ENCODE measurements at places on chromosomes 4 and X. TPM values are rescaled to one million over a fixed set of nuclear protein-coding genes. Genes with fewer than 3 reads are reported as not detected.

DNA sequence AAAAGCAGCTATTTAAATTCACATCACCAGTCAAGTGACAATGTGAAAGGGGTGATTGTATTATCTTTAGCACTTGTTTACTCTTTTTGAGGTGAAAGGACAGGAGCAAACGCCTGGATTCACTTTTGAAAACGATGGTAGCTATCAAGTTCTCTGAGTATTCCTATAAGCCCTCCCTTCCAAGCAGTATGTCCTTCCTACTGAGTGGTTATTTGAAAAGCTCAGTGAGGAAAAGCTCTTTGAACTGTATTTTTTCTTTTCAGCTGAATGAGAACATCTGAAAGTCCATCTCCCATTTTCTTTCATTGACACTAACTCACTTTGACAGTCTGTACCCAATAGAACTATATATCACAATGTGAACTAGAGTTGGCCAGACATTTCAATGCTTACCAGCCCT is 9.1 kb upstream of the CTSO start:
- H3K4me1 ChIP-seq = no peaks in the 10 kb centered on the region
- no peak overlapping the region for H3K4me3 ChIP-seq
- H3K36me3 ChIP-seq = no peaks in the 10 kb centered on the region

DNA sequence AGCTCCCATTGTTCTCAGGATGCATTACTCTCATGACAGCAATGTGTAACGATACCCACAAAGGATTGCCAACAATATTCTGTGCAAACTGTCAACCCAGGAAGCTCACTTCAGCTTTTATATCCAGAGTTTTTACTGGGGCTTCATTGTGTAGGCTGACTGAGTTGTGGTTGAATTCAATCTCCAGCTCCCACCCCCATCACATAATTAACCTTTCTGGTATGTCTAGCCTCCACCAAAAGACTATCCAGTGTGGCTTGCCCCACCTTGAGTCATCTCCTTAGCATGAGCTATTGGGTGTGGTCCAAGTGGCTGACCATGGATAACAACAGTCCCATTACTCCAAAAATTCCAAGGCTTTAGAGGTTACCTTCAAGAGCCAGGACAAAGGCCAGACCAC is 17.7 kb upstream of the TAB3 start:
- H3K4me1 ChIP-seq = no peaks in the 10 kb centered on the region
- no peak for DNase-seq
- no peaks in the 10 kb centered on the region for H3K27me3 ChIP-seq
- H3K36me3 ChIP-seq = no peaks in the 10 kb centered on the region
- no peak overlapping the region for H3K27ac ChIP-seq

DNA sequence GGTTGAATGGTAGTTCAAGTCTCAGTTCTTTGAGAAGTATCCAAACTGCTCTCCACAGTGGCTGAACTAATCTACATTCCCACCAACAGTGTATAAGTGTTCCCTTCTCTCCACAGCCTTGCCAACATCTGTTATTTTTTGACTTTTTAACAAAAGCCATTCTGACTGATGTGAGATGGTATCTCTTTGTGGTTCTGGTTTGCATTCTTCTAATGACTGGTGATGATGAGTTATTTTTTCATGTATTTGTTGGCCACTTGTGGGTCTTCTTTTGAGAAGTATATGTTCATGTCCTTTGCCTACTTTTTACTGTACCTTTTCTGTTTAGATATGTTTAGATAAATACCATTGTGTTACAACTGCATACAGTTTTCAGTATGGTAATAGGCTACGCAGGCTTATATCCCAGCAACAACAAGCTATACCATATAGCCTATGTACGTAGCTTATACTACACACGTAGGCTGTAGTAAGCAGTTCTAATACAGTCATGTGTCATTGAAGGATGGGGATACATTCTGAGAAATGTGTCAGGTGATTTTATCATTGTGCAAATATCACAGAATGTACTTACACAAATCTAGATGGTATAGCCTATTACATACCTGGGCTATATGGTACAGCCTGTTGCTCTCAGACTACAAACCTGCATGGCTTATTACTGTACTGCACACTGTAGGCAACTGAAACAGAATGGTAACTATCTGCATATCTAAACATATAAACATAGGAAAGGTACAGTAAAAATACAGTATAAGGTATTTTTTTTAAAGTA is 28.1 kb downstream of the KLHL8 start:
- no peak overlapping the region for H3K27ac ChIP-seq
- no peak overlapping the region for H3K4me3 ChIP-seq
- no peaks in the 10 kb centered on the region for H3K36me3 ChIP-seq
- H3K4me1 ChIP-seq = peaks cover 11% of the 10 kb centered on the region
- DNase-seq = no peak

- H3K4me3 ChIP-seq = no peak overlapping the region
- no peak overlapping the region for H3K27ac ChIP-seq
- H3K27me3 ChIP-seq = no peaks in the 10 kb centered on the region
- H3K36me3 ChIP-seq = no peaks in the 10 kb centered on the region
These were observed 146.6 kb downstream of the PPA2 start for GRCh38 chr4:105327222-105327621.

- no peaks in the 10 kb centered on the region for H3K36me3 ChIP-seq
- no peaks in the 10 kb centered on the region for H3K27me3 ChIP-seq
- no peak for DNase-seq
These were observed 8.8 kb downstream of the TMEM150C start for GRCh38 chr4:82553020-82553419.

Gene GAGE2A
- total RNA-seq = not detected

- no peak overlapping the region for H3K4me3 ChIP-seq
- no peak for DNase-seq
- H3K36me3 ChIP-seq = no peaks in the 10 kb centered on the region
- no peaks in the 10 kb centered on the region for H3K27me3 ChIP-seq
These were observed 94.2 kb upstream of the CENPE start for GRCh38 chr4:103292373-103292772.

Gene DUSP9
- total RNA-seq = not detected

DNA sequence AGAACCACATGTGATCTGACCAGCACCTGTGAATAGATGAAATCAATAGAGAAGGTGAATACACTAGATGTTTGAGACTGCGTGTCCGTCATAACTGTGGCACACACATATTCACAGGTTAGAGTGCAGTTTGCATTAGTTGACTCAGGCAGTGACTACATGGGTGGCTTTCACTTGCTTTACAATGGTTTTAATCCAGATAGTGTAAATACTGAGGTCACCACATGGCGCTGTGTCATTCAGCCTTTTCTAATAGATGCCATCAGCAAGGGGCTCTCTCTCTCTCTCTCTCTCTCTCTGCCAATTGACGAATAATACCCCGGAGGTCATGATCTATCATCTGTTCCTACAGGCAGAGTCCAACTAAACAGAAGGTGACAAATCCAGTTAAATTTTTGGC is 30.7 kb upstream of the FGF13 start:
- no peaks in the 10 kb centered on the region for H3K4me1 ChIP-seq
- H3K27me3 ChIP-seq = no peaks in the 10 kb centered on the region
- no peak overlapping the region for H3K27ac ChIP-seq
- H3K36me3 ChIP-seq = no peaks in the 10 kb centered on the region
- DNase-seq = no peak

Gene BMP2K
- total RNA-seq = 15.8 TPM

Gene DUSP21
- not detected for total RNA-seq

Gene ADGRG2
- total RNA-seq = 1.0 TPM

DNA sequence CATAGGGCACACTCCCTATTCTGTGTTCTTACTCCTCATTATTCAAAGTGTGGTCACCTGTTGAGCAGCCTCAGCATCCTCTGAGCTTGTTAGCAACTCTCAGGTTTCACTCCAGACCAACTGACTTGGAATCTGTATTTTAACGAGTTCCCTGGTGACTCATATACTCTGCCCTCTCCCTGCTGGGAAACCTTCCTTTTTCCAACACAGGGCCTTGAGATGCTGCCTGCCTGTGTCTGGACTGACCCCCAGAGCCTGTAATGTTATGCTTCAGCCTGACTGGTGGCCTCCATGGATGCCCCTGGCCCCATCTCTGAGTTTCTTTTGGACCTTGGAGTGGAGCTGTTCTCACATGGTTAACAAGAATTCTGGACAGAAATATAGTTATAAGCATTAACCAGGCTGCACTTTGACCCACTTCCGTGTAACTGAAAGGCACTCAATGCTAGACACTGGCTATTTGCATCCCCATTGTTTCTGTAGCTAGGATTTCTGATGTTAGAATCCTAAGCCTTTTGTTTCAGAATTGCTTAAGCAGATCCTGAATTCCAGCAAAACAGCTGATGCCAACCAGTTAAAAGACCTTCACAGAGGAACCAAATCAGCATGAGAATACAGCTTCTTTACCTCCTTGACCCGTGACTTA is 262.6 kb downstream of the STIM2 start:
- H3K36me3 ChIP-seq = no peaks in the 10 kb centered on the region
- H3K27me3 ChIP-seq = no peaks in the 10 kb centered on the region
- DNase-seq = no peak

DNA sequence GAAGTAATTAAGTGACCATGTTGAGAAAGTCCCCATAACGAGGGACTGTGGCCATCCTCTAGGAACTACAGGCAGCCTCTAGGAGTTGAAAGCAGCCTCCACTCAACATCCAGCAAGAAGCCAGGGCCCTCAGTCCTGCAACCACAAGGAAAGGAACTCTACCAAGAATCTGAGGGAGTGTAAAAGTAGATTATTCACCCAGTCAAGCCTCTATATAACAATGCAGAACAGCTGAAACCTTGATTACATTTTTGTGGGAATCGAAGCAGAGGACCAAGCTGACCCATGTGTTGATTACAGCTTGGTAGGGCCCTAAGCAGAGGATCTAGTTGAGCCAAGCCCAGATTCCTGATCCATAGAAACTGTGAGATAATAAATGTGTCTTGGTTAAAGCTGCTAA is 17.1 kb downstream of the RPS6KA6 start:
- H3K27ac ChIP-seq = no peak overlapping the region
- no peaks in the 10 kb centered on the region for H3K36me3 ChIP-seq
- H3K4me3 ChIP-seq = no peak overlapping the region
- no peak for DNase-seq
- H3K4me1 ChIP-seq = no peaks in the 10 kb centered on the region

DNA sequence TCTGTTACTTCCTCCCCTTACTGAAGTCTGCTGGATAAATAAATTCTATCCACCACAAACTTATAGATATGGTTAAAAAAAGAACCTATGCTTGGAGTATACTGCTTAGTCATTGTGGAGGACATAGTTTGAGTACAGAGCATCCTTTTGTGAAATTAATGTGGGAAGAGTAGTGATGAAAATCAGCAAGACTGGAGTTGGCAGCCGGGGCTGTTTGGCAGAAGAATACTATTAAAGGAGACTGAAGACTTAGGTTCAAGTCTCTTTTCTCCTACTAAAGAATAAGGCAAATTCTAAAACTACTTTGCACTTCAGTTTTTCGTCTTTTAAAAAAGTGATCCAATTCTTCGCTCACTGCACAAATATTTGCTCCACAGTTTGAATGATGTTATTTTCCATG is 326.6 kb upstream of the ATOH1 start:
- no peaks in the 10 kb centered on the region for H3K4me1 ChIP-seq
- no peaks in the 10 kb centered on the region for H3K36me3 ChIP-seq
- no peak overlapping the region for H3K4me3 ChIP-seq

DNA sequence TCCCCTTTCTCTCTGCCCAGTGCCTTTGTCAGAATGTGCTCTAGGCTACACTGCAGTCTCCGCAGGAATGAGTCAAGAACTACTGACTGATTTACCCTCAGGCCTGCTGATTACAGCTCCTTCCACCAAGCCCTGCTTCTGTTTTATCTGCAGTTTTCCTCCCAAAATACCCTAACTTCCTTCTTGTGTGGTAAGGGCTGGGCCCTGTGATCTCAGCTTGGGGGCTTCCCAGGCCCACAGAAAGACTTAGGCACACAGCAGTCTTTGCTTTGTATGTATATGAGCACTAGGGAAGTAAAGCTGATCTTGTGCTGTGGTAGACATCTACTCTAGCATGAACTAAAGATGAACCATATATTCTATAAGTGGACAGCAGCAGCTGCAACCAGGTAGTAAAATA is 18.8 kb downstream of the PAK3 start:
- H3K4me1 ChIP-seq = no peaks in the 10 kb centered on the region
- no peak overlapping the region for H3K27ac ChIP-seq
- no peaks in the 10 kb centered on the region for H3K27me3 ChIP-seq
- DNase-seq = no peak
- no peak overlapping the region for H3K4me3 ChIP-seq

DNA sequence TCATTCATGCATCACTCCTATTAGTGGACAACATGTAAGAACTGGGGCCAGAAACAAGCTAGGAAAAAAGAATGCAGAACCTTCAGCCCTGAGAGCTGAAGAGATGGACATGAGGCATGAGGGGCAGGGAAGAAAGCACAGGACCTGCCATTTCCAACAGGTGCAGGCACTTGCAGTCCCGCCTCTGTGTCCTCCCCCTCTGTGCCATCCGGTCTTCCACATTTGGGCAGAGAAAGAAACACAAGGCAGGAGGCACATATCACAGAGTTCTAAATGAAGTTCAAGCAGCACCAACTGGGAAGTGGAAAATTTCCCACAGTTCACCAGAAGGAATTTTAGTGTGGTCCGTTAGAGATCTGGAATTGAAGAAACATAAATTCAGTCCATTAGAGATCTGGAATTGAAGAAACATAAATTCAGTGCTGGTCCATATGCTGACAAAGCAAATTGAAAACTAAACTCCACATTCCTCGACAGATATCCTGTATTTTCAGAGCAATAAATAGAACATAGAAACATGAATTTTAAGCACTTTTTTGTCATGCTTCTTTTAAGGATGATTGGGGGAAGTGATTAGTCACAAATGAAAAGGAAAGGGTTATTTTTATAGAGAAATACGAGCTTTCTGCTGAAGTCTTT is 57.2 kb upstream of the DAPP1 start:
- no peaks in the 10 kb centered on the region for H3K4me1 ChIP-seq
- H3K36me3 ChIP-seq = no peaks in the 10 kb centered on the region
- no peak for DNase-seq
- H3K4me3 ChIP-seq = no peak overlapping the region
- H3K27ac ChIP-seq = no peak overlapping the region

- no peaks in the 10 kb centered on the region for H3K27me3 ChIP-seq
- no peaks in the 10 kb centered on the region for H3K4me1 ChIP-seq
- H3K27ac ChIP-seq = no peak overlapping the region
- H3K36me3 ChIP-seq = no peaks in the 10 kb centered on the region
These were observed 1577.5 kb upstream of the PCDH7 start for GRCh38 chr4:29142708-29143107.

Gene PNMA6A
- total RNA-seq = 1.3 TPM

- no peak for DNase-seq
- no peaks in the 10 kb centered on the region for H3K36me3 ChIP-seq
- H3K4me3 ChIP-seq = no peak overlapping the region
- H3K27me3 ChIP-seq = no peaks in the 10 kb centered on the region
- H3K4me1 ChIP-seq = no peaks in the 10 kb centered on the region
These were observed 79.3 kb upstream of the LIMCH1 start for GRCh38 chr4:41458689-41459088.

- no peaks in the 10 kb centered on the region for H3K36me3 ChIP-seq
- peaks cover 10% of the 10 kb centered on the region for H3K4me1 ChIP-seq
- peak overlapping the region; percentile 35 for H3K4me3 ChIP-seq
These were observed 923 bp upstream of the CPEB2 start for GRCh38 chr4:15001248-15001868.
